ENCODE measurements at places on chromosomes 16 and 17.

DNA sequence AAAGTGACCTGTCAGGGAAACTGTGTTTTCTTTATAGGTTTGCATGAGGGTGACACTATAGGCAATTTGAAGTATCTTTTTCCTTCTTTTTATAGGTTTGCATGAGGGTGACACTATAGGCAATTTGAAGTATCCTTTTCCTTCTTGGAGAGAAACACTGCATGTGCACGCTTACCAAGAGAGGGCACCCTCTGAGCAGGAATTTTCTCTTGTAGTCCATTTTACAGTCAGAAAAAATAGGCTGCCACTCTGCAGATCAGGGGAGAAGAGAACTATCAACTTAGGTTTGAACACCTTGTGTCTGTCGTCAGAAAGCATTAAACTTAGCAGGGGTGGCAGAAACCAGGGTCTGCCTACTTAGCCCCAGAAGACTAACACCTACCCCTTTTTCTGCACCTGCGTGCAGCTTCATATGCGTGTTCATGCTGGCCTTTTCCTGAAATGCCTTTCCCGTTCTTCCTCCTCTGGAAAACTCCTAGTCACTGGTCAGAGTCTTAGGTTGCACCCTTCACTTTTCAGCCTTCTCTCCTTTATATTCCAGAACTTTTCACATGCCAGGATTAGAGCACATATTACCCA lies 16.4 kb upstream of the SMIM36 start:
- DNase-seq, result peak; percentile 80

DNA sequence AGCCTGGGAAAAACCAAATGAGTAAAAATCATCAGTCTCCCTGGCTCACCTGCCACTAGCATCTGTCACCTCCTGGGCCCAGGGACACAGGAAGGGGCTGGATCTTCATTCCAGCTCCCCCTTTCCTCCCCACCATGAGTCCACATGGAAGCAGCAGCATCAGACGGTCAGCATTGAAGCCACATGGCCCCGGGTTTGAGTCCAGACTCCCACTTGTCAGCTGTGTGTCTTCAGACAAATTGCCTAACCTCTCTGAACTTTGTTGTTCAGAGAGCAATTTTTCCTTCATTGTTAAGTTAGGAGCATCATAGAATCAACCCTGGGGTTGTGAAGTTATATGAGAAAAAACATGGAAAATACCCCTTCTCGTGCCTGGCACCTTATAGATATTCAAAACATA lies 10.7 kb downstream of the CACNG4 start:
- no peak for DNase-seq

DNA sequence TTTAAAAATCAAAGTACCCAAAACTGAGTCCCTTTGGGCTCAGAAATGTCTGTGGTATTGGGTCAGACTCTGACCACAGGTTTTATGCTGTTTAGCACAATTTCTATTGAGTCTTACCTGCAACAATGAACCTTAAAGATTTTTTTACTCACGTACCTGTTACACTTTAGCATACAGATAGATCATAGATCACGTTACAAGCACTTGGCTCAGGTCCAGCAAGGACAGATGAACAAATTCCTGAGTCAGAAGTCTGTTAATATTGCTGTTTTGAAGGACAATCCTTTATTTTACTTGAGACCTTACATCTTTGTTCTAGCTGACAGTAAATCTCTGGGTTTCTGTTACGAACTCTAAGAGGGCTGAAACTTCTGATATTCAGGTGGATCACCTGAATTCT lies 12.8 kb downstream of the SLC7A6OS start:
- DNase-seq, result no peak

DNA sequence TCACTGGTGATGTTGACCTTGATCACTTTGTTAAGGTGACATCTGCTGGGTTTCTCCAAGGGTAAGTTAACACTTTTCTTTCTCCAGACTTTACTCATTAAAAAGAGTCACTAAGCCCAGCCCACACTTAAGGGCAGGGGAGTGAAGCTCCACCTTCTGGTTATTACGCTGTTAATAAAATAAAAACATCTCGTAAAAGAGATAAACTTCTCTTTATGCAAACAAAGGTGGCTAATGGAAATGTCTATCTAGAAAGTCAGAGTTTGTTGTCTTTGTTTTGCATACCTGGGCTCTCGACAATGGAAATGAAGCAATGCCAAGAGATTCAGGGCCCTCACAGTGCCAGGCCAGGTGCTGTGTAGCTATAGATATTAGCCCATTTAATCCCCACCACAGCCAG lies 134.4 kb downstream of the ZFHX3 start:
- no peak for DNase-seq

- no peak for DNase-seq
Observed at GRCh38 chr16:66651474-66651765, 45.1 kb downstream of the CMTM4 start.

GRCh38 chr17:61330174-61331150 lies 69.2 kb upstream of the TBX2 start:
- no peak for DNase-seq

DNA sequence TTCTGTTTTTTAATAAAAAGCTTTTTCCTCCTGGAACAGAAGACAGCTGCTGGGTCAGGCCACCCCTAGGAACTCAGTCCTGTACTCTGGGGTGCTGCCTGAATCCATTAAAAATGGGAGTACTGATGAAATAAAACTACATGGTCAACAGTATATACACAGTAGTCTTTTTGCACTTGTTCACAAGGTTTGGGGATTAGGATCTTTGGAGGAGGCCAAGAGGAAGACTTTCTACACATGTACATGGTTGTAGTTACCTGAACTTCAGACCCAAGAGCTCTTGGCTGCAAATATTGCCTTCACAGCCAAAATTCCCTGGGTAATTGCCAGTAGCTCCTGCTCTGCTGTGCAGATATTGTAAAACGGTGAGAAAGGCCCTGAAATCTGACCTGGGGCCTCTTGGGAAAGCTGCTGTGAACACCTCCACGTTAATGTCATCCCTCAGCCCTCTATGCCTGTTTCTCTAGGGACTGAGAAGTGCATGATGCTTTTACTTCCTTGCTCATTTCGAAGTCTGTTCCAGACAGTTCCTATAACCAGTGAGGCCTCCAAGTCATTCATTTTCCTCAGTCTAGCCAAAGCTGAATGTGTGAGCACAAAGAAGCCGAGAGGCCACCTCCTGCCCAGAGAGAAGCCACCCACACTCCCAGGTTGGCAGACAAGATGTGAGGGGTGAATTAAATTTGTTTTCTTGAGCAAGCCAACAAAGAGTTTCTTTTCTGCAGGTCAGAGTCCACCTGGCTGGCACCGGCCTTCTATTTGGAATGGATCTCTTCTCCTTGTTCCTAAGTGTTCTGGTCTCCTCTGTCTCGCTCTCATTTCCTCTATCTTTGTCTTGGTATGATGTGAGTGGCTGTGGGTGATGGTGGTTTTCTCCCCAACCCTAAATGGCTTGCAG lies 15.9 kb downstream of the ANKRD40 start:
- DNase-seq, result peak; percentile 24

DNA sequence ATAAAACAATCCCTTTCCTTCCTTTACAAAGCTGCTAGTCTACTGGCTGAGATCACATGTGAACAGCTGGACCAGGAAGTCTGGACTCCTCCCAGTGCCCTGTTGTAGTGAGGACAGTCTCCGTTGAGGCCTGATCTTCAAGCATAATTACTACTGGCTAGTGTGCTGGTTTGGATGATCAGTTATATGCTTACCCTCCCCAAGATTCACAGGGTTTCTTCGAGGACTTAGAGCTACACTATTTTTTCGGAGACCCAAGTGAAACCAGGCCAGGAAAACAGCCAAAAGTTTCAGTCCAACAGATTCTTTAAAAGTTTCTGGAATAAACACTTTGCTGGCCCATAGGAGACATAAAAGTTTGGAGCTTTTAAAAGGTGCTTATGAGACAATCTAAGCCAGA lies 194.9 kb upstream of the CDH11 start:
- no peak for DNase-seq

- no peak for DNase-seq
Observed at GRCh38 chr16:89452241-89452640, 38.1 kb downstream of the ANKRD11 start.

DNA sequence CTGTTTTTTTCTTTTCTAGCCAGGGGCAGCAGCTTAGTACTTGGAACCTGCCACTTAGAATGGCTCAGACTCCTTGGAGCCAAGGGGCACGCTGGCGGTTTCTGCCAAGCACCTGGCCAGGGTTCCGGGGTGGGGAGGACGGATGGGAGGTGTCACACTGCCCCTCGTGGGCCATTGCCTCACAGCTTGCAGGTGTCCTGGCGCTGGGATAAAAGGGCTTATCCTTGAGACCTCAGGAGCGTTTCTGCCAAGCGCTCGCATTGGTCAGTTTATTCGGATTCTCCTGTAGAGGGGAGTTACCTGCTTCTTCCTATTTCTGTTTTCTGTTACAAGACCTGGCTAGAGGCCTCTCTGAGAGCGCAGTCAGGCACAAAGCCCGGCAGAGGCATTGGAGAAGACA lies 234.6 kb downstream of the MSI2 start:
- DNase-seq, result no peak

DNA sequence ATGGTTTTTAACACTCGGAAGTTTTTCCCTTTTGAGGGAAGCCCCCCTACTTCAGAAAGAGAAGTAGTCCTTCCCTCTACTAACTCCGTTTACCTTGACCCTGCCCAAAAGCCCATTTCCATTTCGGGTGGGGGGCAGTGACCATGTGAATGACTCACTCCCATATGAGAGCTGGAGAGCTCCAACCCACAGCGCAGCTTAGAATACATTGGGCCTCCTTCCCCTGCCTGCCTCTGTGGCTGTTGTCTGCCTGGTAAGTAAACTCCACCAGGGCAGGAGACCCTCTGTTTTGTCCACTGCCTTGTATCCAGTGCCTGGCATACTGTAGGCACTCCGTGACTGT lies 985 bp downstream of the SGSM2 start:
- no peak for DNase-seq

GRCh38 chr16:57900796-57901479 lies 70.0 kb downstream of the CNGB1 start:
- no peak for DNase-seq

- DNase-seq, result peak; percentile 79
Observed at GRCh38 chr17:74454197-74455024, 12.0 kb upstream of the CD300A start.

DNA sequence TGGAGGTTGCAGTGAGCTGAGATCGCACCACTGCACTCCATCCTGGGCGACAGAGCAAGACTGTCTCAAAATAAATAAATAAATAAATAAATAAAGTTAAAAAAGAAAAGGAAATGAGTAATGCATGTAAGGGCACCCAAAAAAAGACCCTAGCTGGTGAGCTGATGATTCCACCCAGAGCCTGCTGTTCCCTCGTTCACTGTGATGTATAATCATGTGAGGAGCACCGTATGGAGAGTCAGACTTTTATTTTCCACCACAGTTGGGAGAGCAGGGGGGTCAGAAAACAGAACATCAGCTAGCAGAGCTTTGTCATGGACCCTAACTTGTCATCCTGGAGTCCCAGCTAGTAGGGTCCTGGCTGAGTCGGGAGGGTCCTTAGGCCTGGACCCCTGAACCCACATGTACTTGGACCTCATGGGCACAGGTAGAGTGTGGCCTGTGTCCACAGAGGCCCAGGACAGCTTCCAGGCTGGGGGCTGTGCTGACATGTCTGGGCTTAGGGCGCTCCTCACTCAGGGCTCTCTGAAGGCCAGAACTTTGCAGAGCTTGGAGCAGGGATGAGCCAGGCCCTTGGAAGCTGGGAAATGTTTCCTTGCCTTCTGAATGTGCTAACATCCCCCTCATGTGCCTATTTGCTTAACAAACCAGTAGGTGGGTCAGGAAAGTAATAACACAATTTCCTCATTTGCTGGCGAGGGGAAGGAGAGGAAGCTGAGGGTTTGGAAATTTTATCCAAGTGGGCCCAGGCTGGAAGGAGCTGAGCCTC lies 18.8 kb upstream of the LASP1NB start:
- no peak for DNase-seq

DNA sequence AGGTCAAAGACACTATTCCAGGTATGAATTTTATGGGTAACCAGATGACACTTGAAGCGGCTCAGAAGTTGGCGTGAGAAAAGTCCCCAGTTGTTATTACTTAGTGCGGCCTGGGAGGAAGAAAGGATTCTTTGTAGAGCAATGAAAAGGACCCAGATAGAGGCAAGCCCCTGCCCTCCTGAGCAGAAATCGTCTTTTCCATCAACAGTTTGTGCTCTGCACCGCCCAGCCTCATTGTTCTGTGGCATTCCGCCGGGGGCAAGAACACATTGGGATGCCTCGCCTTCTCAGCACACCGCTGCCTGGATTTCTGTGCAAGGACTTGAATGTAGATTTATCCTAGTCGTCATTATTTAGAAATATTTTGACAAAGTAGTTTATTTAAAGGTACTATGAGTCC lies 32.7 kb upstream of the CRHR1 start:
- no peak for DNase-seq

DNA sequence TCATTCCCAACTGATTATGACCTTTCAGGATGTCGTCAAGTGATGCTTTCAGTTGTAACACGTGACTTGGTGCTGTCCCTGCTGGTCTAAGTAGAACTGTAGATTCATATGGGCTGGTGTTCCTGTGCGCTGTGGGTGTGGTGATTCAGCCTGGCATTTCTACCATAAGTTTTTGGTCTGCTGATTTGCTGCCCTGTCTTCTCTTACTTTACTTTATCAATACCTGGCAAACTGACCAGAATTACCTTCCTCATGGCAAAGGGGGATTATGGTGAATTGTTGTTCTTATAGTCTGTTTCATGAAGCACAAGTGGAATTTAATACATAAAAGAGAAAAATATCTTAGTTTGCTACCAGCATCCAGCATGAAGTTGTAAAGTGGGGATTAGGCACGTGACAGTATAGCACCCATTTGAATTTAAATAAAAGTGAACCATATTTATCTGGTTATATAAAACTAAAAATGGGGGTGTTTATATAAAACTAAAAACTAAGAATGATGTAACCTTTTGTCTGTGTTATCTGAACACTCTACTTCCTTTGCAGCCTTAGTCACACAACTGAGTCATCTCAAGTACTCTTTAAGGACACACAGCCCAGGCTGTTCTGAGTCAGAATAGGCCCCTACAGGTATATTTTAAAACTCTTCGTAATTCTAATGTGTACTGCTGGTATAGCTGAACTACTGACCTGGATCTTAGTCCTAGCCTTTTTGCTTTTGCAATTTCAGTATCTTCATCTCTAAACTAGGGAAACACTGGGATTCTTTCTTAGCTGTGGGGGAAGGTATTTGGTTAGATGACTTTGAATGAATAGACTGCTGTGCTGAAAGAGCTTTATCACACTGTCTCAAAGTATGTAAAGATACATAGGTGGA lies 28.3 kb downstream of the TTC19 start:
- DNase-seq, result no peak

DNA sequence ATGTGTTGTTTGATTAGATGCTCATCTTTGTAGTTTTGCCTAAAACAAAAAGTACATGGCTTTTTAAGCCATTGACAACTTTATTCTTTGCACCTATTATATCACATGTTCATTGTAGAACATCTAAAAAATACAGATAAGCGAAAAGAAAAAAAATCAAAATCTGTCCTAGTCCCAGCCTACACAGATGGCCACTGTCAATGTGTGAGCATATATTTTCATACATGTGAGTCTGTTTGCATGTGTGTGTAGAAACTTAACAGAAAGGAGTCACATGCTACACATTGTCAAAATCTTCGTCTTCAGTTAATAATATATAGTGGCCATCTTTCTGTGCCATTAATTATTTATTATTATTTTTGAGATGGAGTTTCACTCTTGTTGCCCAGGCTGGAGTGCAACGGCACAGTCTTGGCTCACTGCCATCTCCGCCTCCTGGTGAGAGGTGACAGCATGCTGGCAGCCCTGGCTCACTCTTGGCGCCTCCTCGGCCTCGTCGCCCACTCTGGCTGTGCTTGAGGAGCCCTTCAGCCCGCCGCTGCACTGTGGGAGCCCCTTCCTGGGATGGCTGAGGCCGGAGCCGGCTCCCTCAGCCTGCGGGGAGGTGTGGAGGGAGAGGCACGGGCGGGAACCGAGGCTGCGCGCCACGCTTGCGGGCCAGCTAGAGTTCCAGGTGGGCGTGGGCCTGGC lies 68.5 kb upstream of the AMZ2 start:
- DNase-seq, result peak; percentile 28

All from NCI-H1694 treated with DMSO at 0.1 percent for 48 hours (cell line).